ENCODE measurements at places on chromosomes 3 and 15.

DNA sequence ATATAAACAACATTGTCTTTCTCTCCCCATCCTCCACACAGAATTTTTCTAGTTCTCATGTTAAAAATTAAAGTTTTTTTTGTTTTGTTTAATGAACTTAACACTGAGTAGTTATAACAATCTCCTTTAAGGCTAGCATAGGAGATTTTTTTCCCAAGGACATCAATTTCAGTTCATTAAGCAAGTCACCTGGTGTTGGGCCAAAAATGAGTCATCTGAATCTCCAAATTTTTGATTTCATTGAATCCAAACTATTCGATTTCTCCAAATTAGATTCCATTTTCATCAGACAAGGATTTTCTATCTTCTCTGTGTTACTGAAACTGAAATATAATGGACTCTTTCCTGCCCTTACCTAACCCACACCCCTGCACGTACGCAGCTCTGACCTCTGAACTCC, 631.4 kb upstream of the MDFIC2 start:
- no peak for DNase-seq

DNA sequence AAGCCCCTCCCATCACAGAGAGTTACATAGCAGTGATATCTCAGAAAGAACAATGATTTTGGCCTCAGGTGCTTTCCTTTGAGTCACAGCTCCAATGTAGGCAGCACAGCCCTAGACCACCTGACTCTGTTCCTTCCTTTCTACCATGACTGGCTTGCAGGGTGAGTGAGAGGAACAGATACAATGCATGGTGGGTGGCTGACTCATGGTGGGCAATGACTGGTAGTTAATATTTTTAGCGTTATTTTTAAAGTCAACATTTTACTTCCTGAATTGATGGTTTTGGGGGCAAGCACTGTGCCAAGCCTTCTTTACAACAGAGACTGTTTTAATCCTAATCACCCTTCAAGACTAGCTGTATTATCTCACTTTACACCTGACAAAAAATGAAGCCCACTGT, 32.8 kb upstream of the ST3GAL6 start:
- no peak for DNase-seq

DNA sequence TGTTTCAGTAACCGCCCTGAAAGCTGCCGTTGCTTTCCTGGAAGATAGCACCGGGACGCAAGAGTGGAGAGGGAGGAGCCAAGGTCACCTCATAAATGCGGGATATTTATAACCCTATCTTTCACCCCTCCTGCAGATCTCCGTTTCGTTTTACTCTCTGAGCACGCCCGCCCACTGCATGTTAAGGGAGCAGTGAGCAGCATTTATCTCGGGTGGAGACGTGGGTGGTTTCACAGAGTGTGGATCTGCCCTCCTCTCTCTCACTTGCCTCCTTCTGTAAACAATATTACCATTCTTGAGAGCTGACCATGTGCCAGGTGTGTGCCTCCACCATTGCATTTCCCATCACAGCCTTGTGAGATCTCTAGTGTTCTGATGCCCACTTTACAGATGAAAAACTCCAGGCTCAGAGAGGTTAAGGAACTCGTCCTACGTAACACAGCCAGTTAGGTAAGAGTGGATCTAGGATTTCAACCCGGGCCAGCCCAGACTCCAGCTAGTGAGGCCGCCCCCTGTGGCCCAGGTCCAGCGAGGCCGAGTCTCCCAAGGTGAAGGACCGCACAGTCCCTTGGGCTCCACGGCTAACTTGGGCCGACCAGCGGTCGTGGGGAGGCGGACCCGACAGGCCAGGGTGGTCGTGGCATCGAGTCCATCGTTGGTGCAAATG, 16.9 kb upstream of the SEMA4B start:
- DNase-seq: no peak

DNA sequence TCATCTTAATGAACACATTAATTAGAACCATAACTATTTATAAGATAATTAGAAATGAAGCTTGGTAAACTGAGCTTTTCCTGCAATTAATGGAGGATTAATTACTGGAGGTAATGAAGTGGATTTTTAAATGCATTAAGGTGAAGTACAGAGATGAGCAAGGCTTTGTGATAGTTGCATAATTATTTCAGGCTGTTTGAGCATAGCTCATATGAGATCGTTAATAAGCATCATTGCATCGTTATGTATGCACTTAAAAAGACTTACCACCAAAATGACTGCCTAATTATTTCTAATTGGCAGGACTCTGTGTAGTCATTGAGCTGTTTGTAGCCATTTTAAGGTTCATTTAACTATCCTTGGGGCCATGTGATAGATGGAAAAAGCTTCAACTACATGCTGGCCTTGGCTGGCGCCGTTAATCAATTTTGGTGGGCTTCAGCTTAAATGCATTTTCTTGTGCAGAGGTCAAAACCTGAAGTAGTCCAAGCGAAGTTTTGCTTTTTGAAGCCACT, 55.3 kb downstream of the RSRC1 start:
- DNase-seq: no peak

GRCh38 chr3:66602237-66602636, 101.4 kb upstream of the LRIG1 start:
- no peak for DNase-seq

DNA sequence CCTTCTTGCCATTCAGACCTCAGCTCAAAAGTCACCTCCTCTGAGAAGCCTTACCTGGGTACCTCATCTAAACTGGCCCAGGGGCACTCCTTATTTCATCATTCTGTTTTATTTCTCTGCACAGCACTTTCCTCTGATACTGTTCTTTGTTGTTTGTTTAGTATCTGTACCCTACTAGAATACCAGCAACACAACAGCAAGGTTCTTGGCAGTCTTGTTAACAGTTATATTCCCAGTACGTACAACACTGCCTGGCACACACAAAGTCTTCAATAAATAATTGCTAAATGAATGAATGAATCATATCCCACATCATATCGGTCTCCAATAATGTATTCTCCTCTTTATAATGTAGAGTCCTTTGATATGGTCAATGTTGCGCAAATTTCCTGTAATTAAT, 188.1 kb downstream of the FOXP1 start:
- DNase-seq: no peak

DNA sequence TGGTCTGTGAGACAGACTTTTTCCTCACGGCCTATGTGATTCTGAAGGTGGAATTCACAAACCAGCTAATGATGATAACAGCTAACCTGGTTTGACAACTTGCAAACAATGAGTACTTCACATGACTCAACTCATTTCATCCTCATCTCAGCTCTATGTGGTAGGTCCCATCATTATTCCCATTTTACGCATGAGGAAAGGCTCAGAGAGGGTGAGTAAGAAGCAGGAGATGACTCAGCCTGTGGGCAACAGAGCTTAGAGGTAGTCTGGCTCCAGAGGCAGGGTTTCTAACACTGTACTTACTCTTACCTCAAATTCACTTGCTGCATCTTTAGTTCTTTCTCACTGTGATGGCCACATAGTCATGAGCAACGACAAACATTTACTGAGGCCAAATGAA, 25.8 kb upstream of the PSMD6 start:
- DNase-seq: no peak

- no peak for DNase-seq
These were observed 27.3 kb downstream of the CD276 start for GRCh38 chr15:73711526-73711925.

DNA sequence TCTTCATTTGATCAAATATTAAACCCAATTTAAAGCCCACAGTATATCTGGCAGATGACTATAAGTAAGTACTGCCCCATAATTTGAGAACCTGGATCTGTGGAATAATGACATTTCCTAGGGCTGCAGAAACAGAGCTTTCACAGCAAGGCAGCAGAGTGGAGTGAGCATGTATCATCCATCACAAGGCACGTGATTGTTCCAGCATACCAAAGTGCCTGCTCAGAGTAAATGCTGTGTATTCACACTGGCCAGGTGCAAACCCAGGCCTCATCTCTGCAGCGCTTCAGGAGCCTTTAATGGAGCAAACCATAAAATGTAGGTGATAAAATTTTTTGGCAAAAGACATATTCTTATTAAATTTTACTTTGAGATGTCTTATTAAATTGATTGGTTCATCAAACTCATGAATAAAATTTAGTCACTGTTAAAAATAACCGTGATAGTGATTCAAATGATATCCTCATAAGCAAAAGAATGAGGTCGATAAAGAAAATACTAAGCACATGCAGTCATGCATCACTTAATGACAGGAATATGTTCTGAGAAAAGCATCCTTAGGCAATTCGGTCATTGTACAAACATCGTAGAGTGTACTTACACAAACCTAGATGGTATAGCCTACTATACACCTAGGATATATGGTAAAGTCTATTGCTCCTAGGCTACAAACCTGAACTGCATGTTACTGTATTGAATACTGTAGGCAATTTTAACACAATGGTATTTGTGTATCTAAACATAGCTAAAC, 99.3 kb upstream of the SLC24A5 start:
- DNase-seq: no peak

GRCh38 chr3:76566211-76566534, 473.7 kb upstream of the ROBO2 start:
- no peak for DNase-seq

DNA sequence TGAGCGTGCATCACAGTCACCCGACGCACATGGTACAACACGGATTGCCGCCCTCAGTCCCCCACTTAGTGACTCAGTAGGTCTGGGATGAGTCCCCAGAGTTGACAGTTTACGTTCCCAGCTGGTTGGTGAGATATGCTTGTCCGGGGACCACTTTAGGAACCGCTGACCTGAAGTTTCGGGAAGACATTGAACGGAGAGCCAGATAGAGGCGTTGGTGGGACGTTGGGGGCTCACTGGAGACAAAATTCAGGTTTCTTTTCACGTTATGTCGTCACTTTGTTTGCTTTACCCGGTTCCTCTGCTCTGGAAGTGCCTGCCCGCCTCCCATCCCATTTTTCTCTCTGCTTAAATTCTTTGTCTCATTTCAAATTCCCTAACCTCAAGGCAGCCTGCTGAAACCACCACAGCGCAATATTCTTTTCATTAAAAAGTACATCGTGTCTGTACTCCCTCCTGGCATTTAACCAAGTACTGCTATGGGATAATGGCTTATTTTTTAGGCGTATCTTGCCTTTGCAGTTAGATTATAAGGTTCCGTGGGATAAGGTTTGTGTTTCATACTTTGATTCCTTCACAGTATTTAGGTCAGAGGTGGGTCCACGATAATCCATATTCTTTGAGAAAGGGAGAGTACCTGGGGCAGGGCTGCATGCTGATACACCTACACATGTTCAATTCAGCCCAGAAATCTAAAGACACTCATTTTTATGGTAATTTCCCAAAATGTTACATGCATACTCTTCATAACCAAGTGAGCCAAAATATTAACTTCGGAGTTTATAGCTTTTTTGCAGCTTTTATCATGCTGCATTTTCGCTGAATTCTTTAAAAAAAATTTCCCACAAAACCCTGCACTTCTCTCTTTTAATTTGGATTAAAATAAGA, 921 bp downstream of the LMLN start:
- no peak for DNase-seq

DNA sequence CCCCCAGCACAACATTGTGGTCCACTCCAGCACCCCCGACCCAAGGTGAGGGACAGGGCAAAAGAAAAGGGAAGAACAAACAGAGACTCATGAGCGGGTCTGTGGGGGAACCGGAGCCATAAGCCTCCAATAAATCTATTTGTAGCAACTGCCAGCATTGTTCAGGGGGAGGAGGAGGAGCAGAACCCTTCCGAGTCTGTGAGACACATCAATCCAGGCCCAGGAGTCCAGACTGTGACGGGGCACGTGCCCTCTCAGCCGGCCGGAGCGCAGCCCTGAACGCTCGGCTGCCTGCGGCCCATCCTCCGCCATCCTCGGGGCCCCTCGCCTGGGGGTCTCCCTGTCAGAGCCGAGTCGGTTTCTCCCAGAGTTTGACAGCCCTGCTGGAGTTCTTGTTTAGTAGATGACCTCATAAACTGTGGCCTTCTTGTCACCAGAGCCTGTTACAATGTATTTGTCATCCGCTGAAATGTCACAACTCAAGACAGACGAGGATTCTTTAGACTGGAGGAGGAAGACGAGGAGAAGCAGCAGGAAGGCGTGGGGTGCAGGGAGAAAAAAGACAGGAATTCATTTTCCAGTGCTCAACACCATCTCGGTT, 47.9 kb downstream of the TLE3 start:
- no peak for DNase-seq

DNA sequence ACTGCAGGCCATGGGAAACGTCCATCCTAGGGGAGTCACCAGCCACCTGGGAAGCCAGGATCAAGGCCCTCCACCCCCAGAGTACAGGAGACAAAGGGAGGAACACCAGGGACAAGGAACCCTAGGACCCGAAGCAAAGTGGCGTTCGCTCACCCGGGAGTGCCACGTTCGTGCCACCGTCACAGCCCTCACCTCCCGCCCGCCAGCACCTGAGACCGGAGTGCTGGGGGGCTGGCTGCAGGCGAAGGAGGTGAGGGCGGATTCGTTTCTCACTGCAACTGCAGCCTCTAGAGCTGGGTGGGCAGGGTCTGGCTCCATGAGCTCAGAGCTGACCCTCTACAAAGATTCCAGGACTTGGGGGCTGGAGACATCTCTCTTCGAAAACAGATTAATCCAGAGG, 26.3 kb downstream of the ZDHHC19 start:
- DNase-seq: no peak

DNA sequence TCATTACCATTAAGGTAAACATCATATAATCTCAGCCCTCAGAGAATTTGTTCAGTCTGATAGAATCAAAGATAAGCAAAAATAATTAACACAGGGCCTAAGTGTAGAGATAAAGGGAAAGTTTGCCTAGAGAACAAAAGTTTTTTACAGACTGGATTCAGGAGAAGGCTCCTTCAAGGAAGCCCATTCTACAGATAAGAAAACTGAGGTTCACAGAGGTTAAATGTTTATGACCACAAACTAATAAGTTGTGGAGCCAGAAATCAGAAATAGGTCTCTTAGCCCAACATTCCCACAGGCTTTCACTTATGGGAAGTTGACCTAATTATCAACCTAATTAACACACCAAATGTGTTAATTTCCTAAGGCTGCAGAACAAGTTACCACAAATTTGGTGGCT, 110.7 kb downstream of the ZMAT3 start:
- DNase-seq: no peak

DNA sequence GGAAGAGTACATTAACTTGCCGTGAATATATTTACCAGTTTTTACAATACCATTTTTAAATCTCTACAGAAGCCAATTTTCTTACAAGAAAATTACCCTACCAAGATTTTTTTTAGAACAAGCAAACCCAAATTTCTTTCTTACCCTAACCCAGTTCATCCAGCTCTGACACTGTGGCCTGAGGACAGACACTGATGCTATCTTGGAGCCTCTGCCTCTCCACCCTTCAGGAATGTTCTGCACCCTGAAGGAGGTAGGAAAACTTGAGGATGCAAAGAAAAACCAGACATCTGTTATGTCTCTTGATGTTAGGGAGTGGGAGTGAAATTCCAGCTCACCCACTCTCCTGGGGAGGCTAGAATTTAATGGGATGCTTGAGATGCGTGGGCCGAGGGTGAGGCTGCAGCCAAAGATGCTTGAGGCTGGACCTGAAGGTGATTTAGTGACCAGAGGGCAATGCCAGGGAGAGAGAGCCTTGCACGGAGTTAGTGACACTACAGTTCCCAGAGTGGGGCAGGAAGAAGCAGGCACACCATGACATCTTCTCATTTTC, 69.9 kb downstream of the LIPC start:
- DNase-seq: no peak
